ENCODE measurements at places on chromosomes 6 and 20. TPM values are rescaled to one million over a fixed set of nuclear protein-coding genes. Genes with fewer than 3 reads are reported as not detected.
A peak's percentile ranks its signal among the peaks of the same experiment; 100 is the strongest.

DNA sequence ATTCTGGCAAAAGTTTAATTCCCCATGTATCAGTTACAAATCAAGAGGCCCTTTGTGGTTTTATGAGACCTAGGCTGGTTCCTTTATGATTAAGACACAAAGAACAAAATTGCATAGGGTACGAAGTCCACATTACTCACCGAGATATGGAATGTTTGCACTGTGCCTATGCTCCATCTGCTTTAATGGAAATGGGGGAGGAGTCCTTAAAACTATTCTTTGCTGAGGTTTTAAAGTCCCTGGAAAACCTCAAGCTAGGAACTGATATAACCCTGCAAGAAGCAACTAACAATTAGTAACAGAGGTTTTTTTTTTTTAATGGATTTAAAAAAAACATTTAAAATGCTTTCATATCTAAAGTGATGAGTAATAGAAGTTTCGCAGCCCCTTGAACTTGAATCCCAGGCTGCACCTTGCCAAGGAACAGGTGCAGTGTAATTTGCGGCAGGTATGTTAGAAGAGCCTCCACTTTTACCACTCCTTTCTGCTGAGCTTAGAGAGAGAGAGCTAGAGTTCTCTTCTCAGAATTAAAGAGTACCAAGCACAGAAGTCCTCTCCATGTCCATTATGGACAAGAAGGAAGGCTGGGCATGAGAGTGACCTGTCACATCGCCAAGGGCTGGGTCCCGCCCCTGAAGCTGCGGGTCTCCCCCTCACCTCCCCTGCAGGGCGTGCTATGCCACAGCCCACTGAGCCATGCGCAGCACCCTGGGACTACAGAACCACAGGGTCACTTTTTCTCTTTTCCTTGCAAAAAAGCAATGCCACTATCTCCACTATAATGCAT, 2.3 kb downstream of the SERPINB1 start:
- H3K4me1 ChIP-seq: peaks cover 39% of the 10 kb centered on the region
- H3K4me3 ChIP-seq: peak overlapping the region; percentile 65
- DNase-seq: peak; percentile 98
- H3K36me3 ChIP-seq: peaks cover 30% of the 10 kb centered on the region
- no peaks in the 10 kb centered on the region for H3K27me3 ChIP-seq

GRCh38 chr6:52362443-52363227, 684 bp downstream of the PAQR8 start:
- peak overlapping the region; percentile 90 for H3K27ac ChIP-seq
- H3K27me3 ChIP-seq: no peaks in the 10 kb centered on the region
- H3K4me1 ChIP-seq: peaks cover 28% of the 10 kb centered on the region
- H3K4me3 ChIP-seq: peak overlapping the region; percentile 74

- H3K4me3 ChIP-seq: no peak overlapping the region
- no peaks in the 10 kb centered on the region for H3K27me3 ChIP-seq
- H3K27ac ChIP-seq: no peak overlapping the region
- H3K36me3 ChIP-seq: no peaks in the 10 kb centered on the region
- H3K4me1 ChIP-seq: no peaks in the 10 kb centered on the region
- DNase-seq: no peak
Measured at GRCh38 chr20:58950603-58951002, 30.5 kb upstream of the NELFCD start.

DNA sequence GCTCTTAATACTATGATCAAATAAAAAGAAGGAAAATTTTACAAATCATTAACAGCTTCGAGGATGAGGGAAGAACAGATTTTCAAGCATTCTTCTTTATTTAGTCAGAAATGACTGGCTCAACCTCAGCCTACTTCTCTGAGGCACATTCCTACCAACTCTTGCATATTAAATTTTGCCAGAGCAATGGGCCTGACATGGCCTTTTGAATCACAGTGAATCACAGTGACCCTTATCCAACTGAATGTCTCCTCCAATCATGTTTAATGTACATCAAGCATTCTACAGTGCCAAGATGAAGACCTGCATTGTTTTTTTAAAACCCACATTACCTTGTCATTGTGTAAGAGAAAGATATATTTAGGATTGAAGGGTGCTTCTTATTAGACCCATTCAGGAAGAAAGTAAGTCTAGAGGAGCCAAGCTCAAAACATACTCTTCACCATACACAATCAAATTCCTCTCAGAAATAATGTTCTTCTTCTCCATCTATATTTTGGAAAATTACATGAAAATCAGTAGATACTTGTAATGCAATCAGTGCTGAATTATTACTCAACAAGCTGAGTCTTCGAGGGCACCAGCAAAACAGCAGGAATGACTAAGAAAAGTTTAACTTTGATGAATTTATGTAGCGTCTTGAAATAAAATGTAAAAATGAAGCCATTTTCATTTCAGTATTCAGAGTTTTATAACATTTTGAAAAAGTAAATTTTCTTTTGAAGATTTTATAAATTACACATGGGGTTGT, 44.1 kb upstream of the MOXD1 start:
- no peak for DNase-seq
- H3K27me3 ChIP-seq: no peaks in the 10 kb centered on the region
- H3K4me3 ChIP-seq: no peak overlapping the region
- H3K27ac ChIP-seq: no peak overlapping the region
- H3K4me1 ChIP-seq: no peaks in the 10 kb centered on the region
- H3K36me3 ChIP-seq: peaks cover 2% of the 10 kb centered on the region

Gene SLC17A9
- polyA plus RNA-seq: 8.1 TPM

GRCh38 chr6:164042212-164042611, 627.7 kb downstream of the QKI start:
- H3K4me1 ChIP-seq: no peaks in the 10 kb centered on the region
- H3K36me3 ChIP-seq: no peaks in the 10 kb centered on the region
- no peaks in the 10 kb centered on the region for H3K27me3 ChIP-seq
- H3K27ac ChIP-seq: no peak overlapping the region

- no peak overlapping the region for H3K4me3 ChIP-seq
- H3K4me1 ChIP-seq: no peaks in the 10 kb centered on the region
- H3K27ac ChIP-seq: no peak overlapping the region
- peak; percentile 25 for DNase-seq
- peaks cover 76% of the 10 kb centered on the region for H3K27me3 ChIP-seq
Measured at GRCh38 chr6:27667016-27667656, 194.2 kb upstream of the ZNF184 start.
